ENCODE measurements at places on chromosomes 5 and 9. TPM values are rescaled to one million over a fixed set of nuclear protein-coding genes. Genes with fewer than 3 reads are reported as not detected.
A peak's percentile ranks its signal among the peaks of the same experiment; 100 is the strongest.

The DMRT2 gene
- 4.0 TPM for total RNA-seq

The F2R gene
- total RNA-seq = 13.0 TPM

The C9 gene
- total RNA-seq = not detected

The MYORG gene
- total RNA-seq = 11.9 TPM

The SLC34A3 gene
- total RNA-seq = not detected

The PCDHGB6 gene
- total RNA-seq = 8.0 TPM

The LCN9 gene
- total RNA-seq = not detected

The PPP3R2 gene
- total RNA-seq = not detected

The IRX4 gene
- not detected for total RNA-seq

The PCDHB10 gene
- 2.3 TPM for total RNA-seq

DNA sequence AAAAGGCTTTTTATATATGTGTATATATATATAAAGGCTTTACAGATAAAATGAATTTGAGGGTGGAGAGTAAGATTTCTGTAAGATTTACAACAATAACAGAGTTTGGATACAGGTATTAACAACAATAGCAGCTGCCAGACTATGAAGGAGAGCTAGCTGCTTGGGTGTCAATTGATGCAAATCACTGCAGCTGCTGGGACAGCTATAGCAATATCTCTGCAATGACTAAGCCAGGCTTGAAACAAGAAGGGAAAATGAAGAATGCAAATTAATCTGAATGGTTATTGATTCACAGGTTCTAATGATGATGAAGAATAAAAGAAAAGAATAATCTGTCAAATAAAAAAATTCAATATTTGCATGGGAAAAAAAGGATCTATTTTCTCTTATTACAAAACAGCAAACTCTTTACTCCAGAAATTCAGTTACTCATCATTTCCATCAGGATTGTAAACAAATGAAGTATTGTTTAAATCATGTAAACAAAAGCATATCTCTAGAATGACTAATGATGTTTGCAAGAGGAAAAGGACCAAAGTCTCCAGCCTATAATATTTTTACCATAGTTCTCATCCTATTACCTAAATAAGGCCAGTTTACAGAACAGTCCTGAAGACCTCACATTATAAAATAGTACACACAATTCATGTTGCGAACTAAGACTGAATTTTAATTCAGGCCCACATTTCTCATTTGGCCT is 219.0 kb downstream of the HTR1A start:
- no peak for DNase-seq

GRCh38 chr9:91677822-91678436 is 254.3 kb upstream of the NFIL3 start:
- no peak for DNase-seq

DNA sequence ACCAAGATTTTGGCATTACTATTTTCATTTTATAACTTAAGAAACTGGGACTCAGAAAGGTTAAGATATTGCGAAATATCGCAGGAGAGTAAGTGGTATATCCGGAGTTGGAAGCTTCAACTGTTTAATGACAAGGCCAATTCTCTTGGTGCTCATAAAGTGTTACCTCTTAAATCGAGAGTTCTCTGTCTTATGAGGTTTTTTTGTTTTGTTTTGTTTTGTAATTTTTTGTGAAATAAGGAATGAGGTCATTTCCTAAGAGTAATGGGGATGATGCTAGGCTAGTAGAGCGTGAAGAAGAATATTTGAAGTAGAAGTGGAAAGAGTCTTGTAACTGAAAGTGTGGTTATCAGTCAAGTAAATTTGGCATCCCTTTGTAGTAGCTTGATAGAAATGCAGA is 183.2 kb upstream of the DAB2 start:
- DNase-seq = no peak

DNA sequence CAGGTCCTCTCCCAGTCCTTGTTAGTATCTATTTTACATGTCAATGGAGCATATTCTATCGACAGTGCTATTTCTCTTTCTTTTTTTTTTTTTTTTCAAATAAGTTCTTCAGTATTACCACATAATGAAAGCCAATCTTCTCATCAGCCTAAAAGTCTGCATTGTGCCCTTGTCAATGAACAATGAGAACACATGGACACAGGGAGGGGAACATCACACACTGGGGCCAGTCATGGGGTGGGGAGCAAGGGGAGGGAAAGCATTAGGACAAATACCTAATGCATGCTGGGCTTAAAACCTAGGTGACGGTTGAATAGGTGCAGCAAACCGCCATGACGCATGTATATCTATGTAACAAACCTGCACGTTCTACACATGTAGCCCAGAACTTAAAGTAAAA is 47.7 kb upstream of the TEX48 start:
- no peak for DNase-seq

DNA sequence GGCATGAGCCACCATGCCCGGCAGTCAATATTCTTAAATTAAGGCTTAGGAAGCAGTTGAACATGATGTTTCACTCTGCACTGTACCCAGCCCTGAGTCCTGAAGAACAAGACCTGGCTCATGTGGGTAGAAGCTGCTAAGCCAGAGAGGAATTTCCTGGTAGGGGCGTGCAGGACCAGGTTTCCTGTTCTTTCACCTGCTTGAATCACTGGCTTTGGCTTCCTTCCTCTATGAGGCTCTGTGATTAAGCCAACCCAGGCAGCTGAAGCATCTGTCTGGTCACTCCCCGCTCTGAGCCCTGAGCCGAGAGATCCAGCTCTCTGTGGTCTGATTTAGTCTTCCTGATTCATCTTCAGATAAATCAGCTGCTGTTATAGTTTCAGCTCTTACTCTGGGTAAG is 29.1 kb downstream of the CFAP77 start:
- no peak for DNase-seq

GRCh38 chr5:39755986-39756385 is 331.2 kb upstream of the DAB2 start:
- DNase-seq = no peak

GRCh38 chr9:94802793-94803192 is 76.3 kb downstream of the AOPEP start:
- no peak for DNase-seq

GRCh38 chr9:133116346-133117231 is 4.5 kb downstream of the RALGDS start:
- DNase-seq = no peak

DNA sequence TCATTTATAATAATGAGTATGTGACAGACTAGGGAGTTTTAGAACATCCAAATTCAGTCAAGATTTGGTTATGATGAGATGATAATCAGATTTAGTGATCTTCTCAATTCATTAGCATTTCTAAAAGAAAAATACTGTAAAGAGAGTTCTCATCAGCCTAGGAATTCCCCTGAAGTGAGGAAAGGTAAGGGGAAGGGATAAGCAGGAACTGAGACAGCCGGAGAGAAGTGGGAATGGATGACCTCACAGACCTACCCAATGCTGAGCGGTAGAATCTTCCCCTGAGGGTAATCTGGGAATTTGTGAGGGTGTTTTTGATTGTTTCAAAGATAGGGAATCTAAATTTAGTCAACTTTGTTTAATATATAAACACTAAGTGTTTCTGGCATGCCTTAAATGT is 16.7 kb upstream of the GPBP1 start:
- no peak for DNase-seq

DNA sequence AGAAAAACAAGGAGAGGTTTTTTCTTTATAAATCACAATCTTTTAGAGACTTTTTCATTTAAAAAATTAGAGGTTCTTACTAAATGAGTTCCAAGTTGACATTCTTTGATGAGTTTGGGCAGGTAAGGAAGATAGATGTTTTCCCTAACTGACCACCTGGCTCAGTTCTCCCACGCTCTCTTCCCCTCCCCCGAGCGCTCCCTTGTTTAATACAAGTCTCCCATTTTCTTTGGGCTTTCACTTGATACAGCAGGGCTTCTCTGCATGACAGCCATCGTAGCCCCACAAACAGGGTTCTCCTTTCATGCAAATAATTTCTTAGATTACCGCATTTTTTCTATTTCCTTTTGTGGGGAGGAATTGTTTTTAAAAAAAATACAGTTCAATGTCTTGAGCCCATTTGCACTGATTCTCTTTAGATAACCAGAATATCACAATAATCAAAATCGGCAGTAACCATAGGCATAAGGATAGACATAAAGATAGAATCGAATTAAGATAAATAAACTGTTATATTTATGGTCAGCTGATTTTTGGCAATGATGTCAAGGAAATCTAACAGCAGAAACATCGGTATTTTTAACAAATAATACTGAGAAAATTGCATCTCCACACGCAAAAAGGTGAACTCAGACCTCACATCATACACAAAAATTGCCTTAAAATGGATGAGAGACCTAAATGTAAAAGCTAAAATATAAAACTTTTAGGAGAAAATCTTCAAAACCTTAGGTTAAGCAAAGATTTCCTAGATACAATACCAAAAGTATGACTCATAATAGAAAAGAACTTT is 325.4 kb downstream of the PIK3R1 start:
- DNase-seq = no peak

DNA sequence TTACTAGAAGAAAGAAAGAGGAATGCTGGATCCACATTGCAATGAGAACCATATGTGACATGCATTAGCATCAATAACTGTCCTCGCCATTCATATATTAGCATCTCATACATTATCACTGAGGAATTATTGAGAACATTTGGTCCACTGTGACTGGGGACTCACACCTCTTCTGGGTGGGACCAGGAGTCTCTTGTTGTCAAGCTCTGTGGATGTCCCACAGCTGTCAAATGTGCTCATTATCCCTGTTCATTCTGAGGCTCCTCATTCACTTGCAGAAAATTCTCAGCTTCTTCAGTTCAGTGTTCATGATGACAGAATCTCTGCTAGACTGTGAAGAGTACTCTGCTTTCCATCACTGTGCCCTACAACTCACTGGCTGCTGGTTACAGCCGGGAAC is 109.4 kb downstream of the PJA2 start:
- no peak for DNase-seq

- DNase-seq = no peak
Observed at GRCh38 chr9:8627976-8628679, 828.5 kb upstream of the DMAC1 start.

GRCh38 chr5:154749491-154749890 is 5.7 kb upstream of the LARP1 start:
- no peak for DNase-seq

DNA sequence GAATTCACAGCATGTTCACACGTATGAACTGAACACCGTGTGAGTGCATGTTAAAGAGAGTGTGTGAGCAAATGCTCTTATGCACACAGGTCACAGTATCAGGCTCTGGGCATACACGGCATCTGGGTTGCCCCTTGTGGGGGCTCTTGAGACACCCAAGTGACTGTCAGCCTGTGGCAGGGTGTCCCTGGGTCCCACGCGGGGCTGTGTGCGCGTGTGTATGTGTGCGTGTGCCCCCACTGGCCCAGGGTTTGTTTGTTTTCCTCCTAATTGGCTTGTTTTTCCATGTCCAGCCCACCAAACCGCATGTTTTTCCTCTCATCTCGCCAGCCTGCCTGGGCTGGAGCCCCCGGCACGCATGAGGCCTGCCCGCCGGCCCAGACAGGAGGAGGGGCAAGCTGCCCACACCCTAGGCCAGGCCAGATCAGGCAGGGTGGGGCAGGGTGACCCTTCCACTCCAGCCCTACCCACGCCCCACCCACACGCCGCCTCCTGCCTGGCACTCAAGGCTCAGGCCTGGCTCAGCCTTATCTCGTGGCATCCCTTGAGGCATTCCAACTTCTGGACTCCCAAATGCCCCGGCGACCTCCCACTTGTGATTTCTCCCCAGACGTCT is 28.8 kb downstream of the CNTFR start:
- DNase-seq = no peak

- no peak for DNase-seq
Observed at GRCh38 chr5:112064956-112065355, 308.0 kb upstream of the NREP start.

GRCh38 chr9:91727316-91727861 is 222.6 kb downstream of the ROR2 start:
- peak; percentile 54 for DNase-seq

GRCh38 chr9:19451240-19452087 is 42.7 kb downstream of the ACER2 start:
- DNase-seq = no peak

DNA sequence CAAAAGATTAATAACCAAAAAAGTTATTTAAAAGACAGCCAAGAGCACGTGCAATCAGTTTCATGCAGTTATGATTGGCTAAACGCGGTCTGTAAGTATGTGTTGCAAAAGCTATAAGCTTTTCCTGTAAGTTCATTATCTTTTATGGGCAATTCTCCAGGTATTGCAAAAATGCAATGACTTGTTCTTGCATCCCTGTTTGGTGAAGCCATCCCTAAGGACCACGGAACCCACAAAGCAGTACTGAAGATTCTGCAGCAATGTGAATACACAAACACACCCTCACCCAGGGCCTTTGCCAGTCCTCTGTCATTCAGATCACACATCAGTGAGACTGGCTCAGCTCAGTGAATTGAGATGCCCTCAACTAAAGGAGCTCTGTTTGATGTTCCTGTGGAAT is 11.4 kb downstream of the GCNT4 start:
- no peak for DNase-seq

- DNase-seq = no peak
Observed at GRCh38 chr5:97125125-97125683, 17.2 kb downstream of the LIX1 start.

DNA sequence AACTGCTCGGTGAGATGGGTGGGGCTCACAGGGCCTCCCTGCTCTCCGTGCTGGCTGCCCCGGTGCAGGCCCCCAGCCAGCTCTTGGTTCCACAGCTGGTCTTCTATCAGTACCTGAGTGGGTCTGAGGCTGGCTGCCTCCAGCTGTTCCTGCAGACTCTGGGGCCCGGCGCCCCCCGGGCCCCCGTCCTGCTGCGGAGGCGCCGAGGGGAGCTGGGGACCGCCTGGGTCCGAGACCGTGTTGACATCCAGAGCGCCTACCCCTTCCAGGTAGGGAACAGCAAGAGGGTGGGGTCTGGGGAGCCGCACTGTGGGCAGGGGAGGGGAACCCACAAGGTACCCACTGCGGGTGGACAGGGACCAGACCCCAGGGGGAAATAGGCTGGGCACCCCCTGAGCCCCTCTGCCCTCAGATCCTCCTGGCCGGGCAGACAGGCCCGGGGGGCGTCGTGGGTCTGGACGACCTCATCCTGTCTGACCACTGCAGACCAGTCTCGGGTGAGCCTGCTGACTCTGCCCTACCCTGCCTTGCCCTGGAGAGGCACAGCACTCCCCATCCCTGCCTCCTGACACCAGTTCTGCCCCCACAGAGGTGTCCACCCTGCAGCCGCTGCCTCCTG is 2.8 kb downstream of the MAMDC4 start:
- no peak for DNase-seq

GRCh38 chr9:37949576-37949975 is 45.6 kb upstream of the SLC25A51 start:
- no peak for DNase-seq

DNA sequence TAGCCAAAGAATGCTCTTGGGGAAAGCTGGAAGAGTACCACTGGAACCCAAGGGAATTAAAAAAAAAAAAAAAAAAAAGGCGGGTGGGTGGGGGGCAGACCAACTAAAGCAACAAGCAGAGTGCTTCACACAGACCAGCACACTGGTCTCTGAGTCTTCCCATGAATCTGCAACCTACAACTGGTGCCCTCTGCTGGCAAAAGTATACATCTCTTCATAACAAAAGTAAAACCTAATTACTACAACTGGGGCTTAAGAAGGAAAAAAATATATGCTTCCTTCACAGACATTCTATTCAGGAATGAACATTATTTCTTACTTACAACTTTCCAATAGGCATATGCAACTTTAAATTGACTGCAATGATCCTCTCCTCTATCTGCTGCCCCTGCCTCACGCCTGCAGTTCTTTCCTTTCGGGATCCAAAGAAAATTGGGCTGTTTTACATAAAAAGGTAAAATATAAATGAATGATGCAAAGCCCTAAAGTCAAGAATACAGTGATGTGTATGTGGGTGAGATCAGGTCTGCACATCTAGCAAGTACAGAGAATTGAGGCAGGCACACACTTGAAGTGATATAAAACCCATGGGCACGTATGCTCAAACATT is 7.2 kb upstream of the KLHL3 start:
- peak; percentile 60 for DNase-seq
